Heart right ventricle (tissue), 16 donors: ENCODE measurements at places on chromosomes 7 and 10. TPM values are rescaled to one million over a fixed set of nuclear protein-coding genes. Genes with fewer than 3 reads are reported as not detected.

GRCh38 chr10:3892440-3893425, 107.7 kb upstream of the KLF6 start:
- H3K4me3 ChIP-seq = no peak overlapping the region
- no peak overlapping the region for H3K27ac ChIP-seq
- peaks cover 5% of the 10 kb centered on the region for H3K4me1 ChIP-seq
- no peak for DNase-seq
- H3K36me3 ChIP-seq = no peaks in the 10 kb centered on the region

DNA sequence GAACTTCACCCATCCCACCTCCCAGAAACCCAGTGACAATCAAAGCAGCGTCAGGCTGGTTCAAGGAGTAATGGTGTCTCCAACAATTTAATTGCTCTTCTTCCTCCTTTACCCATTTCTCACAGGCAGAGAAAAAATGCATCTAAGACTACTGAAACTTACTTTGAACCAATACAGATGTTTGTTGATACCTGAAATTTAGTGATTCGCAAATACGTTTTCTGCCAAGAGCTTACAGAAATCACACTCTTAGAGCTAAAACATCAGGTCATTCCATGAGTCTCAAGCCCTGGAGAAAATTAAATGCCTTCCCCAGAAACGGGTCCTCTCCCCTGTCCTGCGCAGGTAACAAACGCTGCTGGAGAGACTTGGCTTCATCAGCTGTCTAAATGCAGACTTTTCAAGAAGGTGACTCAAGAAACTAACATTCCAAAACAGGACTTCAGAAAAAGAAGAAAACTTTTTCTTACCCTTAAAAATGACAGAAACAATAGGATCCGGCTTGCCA, 443 bp downstream of the MYOF start:
- H3K4me3 ChIP-seq = peak overlapping the region; percentile 43
- no peak for DNase-seq
- peaks cover 33% of the 10 kb centered on the region for H3K4me1 ChIP-seq
- no peaks in the 10 kb centered on the region for H3K27me3 ChIP-seq

DNA sequence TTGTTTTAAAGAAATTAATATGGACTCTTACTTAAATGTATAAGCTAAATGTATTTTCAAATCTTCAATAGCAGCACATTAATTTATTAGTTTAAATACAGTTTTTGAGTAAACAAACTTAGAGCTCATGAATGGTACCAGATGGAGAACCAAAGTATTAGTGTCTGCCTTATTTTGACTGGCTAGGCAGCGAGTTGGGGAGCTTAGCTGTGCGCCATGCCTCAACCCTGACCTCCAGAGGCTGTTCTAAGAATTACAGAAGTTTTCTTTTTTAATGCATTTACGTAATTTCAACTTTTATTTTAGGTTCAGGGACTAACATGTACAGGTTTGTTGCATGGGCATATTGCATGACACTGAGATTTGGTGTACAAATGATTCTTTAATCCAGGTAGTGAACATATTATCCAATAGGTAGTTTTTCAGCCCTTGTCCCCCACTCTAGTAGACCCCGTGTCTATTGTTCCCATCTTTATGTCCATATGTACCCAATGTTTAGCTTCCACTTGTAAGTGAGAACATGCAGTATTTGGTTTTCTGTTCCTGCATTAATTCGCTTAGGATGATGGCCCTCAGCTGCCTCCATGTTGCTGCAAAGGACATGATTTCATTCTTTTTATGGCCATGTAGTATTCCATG, 166.8 kb downstream of the IQUB start:
- no peak overlapping the region for H3K27ac ChIP-seq
- H3K36me3 ChIP-seq = no peaks in the 10 kb centered on the region
- no peaks in the 10 kb centered on the region for H3K27me3 ChIP-seq
- no peak overlapping the region for H3K4me3 ChIP-seq

- H3K4me1 ChIP-seq = peaks cover 5% of the 10 kb centered on the region
- no peaks in the 10 kb centered on the region for H3K27me3 ChIP-seq
- peak; percentile 50 for DNase-seq
- H3K4me3 ChIP-seq = no peak overlapping the region
- H3K36me3 ChIP-seq = peaks cover 52% of the 10 kb centered on the region
- H3K27ac ChIP-seq = peak overlapping the region; percentile 51
Measured at GRCh38 chr7:738723-739454, 11.8 kb upstream of the PRKAR1B start.

GRCh38 chr10:113108194-113108835, 158.3 kb downstream of the TCF7L2 start:
- H3K27ac ChIP-seq = no peak overlapping the region
- H3K4me3 ChIP-seq = no peak overlapping the region
- H3K36me3 ChIP-seq = no peaks in the 10 kb centered on the region
- no peaks in the 10 kb centered on the region for H3K27me3 ChIP-seq
- DNase-seq = peak; percentile 35

GRCh38 chr7:154676422-154677073, 326.4 kb downstream of the PAXIP1 start:
- H3K4me1 ChIP-seq = no peaks in the 10 kb centered on the region
- H3K4me3 ChIP-seq = no peak overlapping the region
- no peaks in the 10 kb centered on the region for H3K36me3 ChIP-seq
- no peaks in the 10 kb centered on the region for H3K27me3 ChIP-seq

GRCh38 chr7:136878878-136879277, 10.4 kb downstream of the CHRM2 start:
- no peak for DNase-seq
- no peaks in the 10 kb centered on the region for H3K4me1 ChIP-seq
- H3K27ac ChIP-seq = no peak overlapping the region
- no peak overlapping the region for H3K4me3 ChIP-seq

GRCh38 chr7:115015619-115016018, 93.7 kb downstream of the MDFIC start:
- peaks cover 2% of the 10 kb centered on the region for H3K4me1 ChIP-seq
- no peaks in the 10 kb centered on the region for H3K27me3 ChIP-seq
- no peak overlapping the region for H3K4me3 ChIP-seq
- no peak for DNase-seq
- no peak overlapping the region for H3K27ac ChIP-seq

DNA sequence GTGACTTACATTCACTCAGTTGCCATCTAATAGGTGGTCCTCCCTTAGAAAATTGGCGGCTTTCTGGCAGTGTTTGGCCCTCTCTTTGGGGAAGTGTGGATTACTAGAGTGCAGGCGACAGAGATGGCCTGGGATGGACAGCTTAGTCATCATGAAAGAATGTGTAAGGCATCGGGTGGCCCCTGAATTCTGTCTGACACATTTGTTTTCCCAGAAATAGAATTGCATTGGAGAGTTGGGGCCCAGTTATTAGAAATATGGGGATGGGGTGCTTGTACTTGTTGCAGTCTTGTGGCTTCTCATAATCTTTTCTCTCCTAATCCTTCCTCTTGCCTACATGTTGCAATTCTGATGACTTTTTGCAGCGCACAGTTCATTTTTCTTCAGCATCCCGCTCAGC, 13.8 kb downstream of the TCF7L2 start:
- H3K4me1 ChIP-seq = peaks cover 56% of the 10 kb centered on the region
- H3K36me3 ChIP-seq = peaks cover 30% of the 10 kb centered on the region
- no peak overlapping the region for H3K4me3 ChIP-seq
- DNase-seq = no peak

- no peak for DNase-seq
- H3K27me3 ChIP-seq = no peaks in the 10 kb centered on the region
- H3K4me1 ChIP-seq = peaks cover 11% of the 10 kb centered on the region
- peak overlapping the region; percentile 57 for H3K4me3 ChIP-seq
- H3K27ac ChIP-seq = peak overlapping the region; percentile 78
Measured at GRCh38 chr7:81768951-81769778, 682 bp downstream of the HGF start.

- no peak overlapping the region for H3K4me3 ChIP-seq
- no peaks in the 10 kb centered on the region for H3K27me3 ChIP-seq
- H3K4me1 ChIP-seq = no peaks in the 10 kb centered on the region
- DNase-seq = no peak
- H3K27ac ChIP-seq = no peak overlapping the region
Measured at GRCh38 chr7:77975672-77976480, 177.3 kb downstream of the PHTF2 start.

DNA sequence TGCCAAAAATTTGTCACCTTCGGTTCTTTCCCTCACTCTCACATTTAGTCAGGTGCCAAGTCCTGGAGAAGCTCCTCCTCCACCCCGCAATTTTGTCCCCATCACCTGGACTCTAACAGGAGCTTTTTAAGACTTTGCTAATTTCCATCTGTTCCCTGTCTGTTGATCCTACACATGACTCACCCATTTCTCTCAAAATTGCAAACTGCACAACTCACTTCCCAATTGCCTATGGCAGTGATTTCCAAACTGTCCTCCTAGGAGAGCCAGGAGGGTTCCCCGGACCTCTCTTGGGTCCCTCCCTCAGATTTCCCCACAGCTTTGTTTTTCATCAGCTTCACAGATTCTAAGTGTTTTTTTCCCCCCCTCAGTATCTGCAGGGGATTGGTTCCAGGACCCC, 120.3 kb downstream of the WNT2 start:
- no peaks in the 10 kb centered on the region for H3K4me1 ChIP-seq
- DNase-seq = no peak
- no peak overlapping the region for H3K27ac ChIP-seq

DNA sequence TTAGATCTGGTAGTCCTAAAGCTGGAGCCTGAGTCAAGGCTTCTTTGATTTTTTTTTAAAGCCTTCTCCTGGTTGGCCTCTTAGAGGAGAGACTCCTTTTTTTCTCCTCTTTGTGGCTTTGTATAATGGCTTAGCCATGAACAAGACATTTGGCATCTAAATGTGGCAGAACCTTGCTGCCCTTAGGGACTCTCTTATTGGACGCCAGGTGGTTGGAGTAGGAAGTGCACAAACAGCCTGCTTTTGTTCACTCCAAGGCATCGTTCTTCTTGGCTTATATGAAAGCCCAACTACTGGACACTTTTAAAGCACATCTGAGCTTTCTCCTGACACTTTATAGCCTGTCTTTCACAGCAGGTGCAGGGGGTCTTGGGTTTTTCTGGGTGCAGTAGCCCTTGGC, 25.0 kb downstream of the ZPBP start:
- peak overlapping the region; percentile 62 for H3K4me3 ChIP-seq
- no peaks in the 10 kb centered on the region for H3K36me3 ChIP-seq
- no peaks in the 10 kb centered on the region for H3K27me3 ChIP-seq
- no peak for DNase-seq
- no peak overlapping the region for H3K27ac ChIP-seq

DNA sequence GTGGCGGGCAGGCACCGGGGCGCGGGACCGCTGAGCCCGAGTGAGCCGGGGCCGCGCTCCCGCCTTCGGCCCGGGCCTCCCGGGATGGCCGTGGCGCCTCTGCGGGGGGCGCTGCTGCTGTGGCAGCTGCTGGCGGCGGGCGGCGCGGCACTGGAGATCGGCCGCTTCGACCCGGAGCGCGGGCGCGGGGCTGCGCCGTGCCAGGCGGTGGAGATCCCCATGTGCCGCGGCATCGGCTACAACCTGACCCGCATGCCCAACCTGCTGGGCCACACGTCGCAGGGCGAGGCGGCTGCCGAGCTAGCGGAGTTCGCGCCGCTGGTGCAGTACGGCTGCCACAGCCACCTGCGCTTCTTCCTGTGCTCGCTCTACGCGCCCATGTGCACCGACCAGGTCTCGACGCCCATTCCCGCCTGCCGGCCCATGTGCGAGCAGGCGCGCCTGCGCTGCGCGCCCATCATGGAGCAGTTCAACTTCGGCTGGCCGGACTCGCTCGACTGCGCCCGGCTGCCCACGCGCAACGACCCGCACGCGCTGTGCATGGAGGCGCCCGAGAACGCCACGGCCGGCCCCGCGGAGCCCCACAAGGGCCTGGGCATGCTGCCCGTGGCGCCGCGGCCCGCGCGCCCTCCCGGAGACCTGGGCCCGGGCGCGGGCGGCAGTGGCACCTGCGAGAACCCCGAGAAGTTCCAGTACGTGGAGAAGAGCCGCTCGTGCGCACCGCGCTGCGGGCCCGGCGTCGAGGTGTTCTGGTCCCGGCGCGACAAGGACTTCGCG, 534 bp downstream of the FZD9 start:
- peak overlapping the region; percentile 48 for H3K4me3 ChIP-seq
- H3K36me3 ChIP-seq = peaks cover 4% of the 10 kb centered on the region
- DNase-seq = no peak

GRCh38 chr7:27073076-27073475, 22.7 kb downstream of the HOXA1 start:
- peaks cover 21% of the 10 kb centered on the region for H3K27me3 ChIP-seq
- H3K27ac ChIP-seq = no peak overlapping the region
- H3K36me3 ChIP-seq = no peaks in the 10 kb centered on the region

- no peaks in the 10 kb centered on the region for H3K4me1 ChIP-seq
- H3K27ac ChIP-seq = no peak overlapping the region
- DNase-seq = no peak
- H3K27me3 ChIP-seq = no peaks in the 10 kb centered on the region
- no peaks in the 10 kb centered on the region for H3K36me3 ChIP-seq
- no peak overlapping the region for H3K4me3 ChIP-seq
Measured at GRCh38 chr7:116111475-116111874, 80.9 kb upstream of the TFEC start.

DNA sequence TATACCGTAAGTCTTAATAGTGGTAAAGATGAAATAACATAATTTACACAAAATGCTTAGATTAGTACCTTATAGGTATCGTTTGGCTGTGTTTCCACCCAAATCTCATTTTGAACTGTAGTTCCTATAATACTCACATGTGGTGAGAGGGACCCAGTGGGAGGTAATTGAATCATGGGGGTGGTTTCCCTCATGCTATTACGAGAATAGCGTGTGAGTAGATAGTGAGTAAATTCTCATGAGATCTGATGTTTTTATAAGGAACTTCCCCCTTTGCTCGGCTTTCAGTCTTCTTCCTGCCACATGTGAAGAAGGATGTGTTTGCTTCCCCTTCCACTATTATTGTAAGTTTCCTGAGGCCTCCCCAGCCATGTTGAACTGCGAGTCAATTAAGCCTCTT, 426.3 kb upstream of the POT1 start:
- no peaks in the 10 kb centered on the region for H3K27me3 ChIP-seq
- H3K4me1 ChIP-seq = no peaks in the 10 kb centered on the region
- no peak overlapping the region for H3K27ac ChIP-seq
- H3K36me3 ChIP-seq = no peaks in the 10 kb centered on the region
- H3K4me3 ChIP-seq = no peak overlapping the region

DNA sequence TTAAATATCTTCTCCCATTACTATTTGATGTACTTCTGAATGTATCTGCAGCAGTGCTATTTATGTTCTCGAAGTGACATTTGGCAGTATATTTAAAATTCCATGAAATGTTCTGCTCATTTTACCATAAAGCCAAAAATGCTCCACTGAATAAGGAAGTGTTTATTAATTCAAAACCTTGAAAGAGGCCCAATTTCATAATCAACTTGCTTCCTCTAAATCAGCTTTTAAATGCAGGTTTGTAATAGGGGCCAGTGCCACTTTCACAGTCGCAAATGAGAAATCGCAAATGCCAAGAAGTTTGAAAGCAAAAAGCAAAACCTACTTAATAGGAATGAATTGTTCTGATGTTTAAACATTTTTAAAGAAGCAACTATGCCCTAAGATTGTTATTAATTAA, 11.4 kb downstream of the NHLRC2 start:
- DNase-seq = no peak
- peaks cover 5% of the 10 kb centered on the region for H3K4me1 ChIP-seq
- H3K36me3 ChIP-seq = peaks cover 12% of the 10 kb centered on the region
- H3K4me3 ChIP-seq = no peak overlapping the region
- H3K27ac ChIP-seq = no peak overlapping the region

- DNase-seq = no peak
- no peak overlapping the region for H3K4me3 ChIP-seq
- peaks cover 24% of the 10 kb centered on the region for H3K36me3 ChIP-seq
- H3K4me1 ChIP-seq = no peaks in the 10 kb centered on the region
- H3K27me3 ChIP-seq = no peaks in the 10 kb centered on the region
- H3K27ac ChIP-seq = no peak overlapping the region
Measured at GRCh38 chr7:99037327-99037940, 106.5 kb downstream of the SMURF1 start.

ZEB1 gene
- total RNA-seq = 94.9 TPM

MIOS gene
- total RNA-seq = 28.8 TPM

IL2RA gene
- 0.49 TPM for total RNA-seq

BEND7 gene
- 12.3 TPM for total RNA-seq

SPOCK2 gene
- total RNA-seq = 3.5 TPM
